Liver (tissue), 10 donors: ENCODE measurements at places on chromosomes 4 and X. TPM values are rescaled to one million over a fixed set of nuclear protein-coding genes. Genes with fewer than 3 reads are reported as not detected.

Gene KIAA1210
- not detected for total RNA-seq

Gene LRRC66
- 0.25 TPM for total RNA-seq

Gene CXorf49
- total RNA-seq: not detected

Gene SSX2B
- total RNA-seq: not detected

Gene FHDC1
- 33.0 TPM for total RNA-seq

Gene PABPC1L2A
- not detected for total RNA-seq

Gene DDIT4L
- 0.14 TPM for total RNA-seq

Gene PAGE2B
- total RNA-seq: not detected

Gene TMEM271
- total RNA-seq: not detected

Gene NWD2
- 0.37 TPM for total RNA-seq

Gene MAGEB6
- total RNA-seq: not detected

Gene CWH43
- total RNA-seq: 0.08 TPM

Gene CTAG1A
- not detected for total RNA-seq

Gene PTPN13
- total RNA-seq: 3.2 TPM

Gene RBMXL3
- total RNA-seq: not detected

Gene EGF
- total RNA-seq: not detected

Gene CXorf65
- total RNA-seq: not detected

Gene FAM236A
- not detected for total RNA-seq

Gene HELT
- total RNA-seq: not detected

Gene TAF7L
- 0.33 TPM for total RNA-seq

Gene F9
- 584 TPM for total RNA-seq

Gene CT47B1
- total RNA-seq: not detected

Gene MAP7D2
- 0.17 TPM for total RNA-seq

Gene TBC1D25
- 3.2 TPM for total RNA-seq

Gene SLC25A31
- total RNA-seq: not detected

Gene PDZD11
- 13.3 TPM for total RNA-seq

Gene PRSS12
- total RNA-seq: 0.25 TPM

Gene PRRG3
- total RNA-seq: 0.05 TPM

Gene POF1B
- 0.14 TPM for total RNA-seq

Gene ZCCHC18
- total RNA-seq: 0.09 TPM

Gene SPANXC
- not detected for total RNA-seq

Gene ADGRA3
- 15.2 TPM for total RNA-seq

Gene ATP2B3
- total RNA-seq: not detected

Gene CLGN
- 8.2 TPM for total RNA-seq
